NCI-H187 (cell line): ENCODE measurements at places on chromosomes 4 and X.

GRCh38 chr4:2470791-2471190 lies 1.9 kb downstream of the RNF4 start:
- no peak for DNase-seq

GRCh38 chrX:33987458-33987857 lies 144.7 kb downstream of the FAM47A start:
- DNase-seq: no peak

DNA sequence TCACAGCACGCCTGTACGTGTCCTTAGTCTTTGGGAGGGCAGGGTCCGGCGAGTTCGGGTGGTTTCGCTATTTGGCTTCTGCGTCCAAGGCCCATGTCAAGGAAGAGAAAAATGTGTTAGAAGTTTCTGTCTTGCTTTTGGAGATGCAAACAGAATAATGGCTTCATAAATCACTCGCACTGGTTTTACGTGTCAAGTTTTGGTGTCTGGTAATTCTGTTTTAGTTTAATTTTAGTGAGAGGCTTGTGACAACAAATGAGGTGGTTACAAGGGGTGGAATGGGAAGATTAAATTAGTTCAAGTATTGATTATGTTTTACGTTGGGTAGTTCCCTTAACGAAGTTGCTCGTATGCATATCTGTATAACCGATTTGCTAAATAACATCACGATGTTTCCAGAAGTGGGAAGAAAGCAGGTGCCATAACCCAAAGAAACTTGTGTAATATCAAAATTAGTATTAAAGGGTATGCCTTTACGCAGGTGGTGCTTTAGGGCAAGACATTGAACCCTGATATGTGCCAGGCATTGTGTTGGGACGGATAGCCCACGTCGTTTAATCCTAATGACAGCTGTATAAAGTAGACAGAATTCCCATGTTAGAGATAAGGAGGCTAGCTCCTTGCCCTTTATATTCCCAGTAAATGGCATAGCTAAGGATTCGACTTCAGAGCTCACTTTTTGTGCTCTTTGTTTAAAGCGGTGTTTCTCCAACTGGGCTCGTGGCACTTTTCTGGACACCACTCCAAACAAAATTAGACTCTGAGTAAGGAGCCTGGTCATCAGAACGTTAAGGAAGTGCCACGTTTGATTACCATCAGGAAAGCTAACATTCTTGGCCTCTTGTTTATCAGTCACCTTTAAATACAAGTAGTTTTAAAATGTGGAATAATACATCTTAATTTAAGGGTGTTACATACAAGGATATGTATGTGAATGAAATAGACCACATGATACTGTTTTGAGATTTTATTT lies 843 bp downstream of the RPL34 start:
- no peak for DNase-seq

- DNase-seq: no peak
Measured at GRCh38 chrX:40104985-40105834, 7.5 kb upstream of the BCOR start.

DNA sequence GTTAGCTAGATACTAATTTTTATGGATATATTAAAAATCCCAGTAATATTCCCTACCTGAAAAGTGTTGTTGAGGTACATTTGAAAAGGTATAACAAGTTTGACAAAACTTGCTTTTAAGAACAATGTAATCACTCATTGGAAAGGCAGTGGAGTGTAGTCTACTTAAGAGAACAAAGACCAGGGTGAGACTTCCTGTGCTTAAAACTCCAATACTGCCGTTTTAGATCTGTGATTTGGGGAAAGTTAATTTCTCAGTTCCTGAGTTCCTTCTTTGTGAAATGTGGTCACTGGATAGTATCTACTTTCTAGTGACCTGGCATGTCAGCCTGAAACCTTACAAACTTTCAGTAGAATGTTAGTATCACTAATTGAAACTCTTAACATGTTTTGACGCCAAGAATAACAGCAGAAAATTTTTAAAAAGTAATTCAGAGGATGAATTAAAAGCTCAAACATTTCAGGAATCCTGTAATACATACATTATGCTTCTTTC lies 56.8 kb downstream of the PCDH7 start:
- no peak for DNase-seq

DNA sequence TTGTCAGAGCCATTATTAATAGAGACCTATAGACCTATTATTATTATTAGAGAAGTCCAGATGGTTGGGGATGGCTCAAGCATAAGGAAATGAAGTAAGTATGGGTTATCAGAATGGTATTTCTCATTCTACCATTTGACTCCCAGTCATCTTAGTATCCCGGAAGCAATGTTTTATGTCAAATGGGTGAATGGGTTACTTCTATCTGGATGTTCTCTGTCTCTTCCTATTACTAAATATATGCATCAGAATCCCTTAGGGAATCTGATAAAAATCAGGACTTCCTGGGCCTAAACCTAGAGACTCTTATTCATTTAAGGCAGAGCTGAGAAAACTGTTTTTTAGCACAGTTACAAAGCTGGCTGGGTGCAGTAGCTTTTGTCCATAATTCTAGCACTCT lies 149.9 kb downstream of the SLC10A7 start:
- DNase-seq: no peak

- DNase-seq: no peak
Measured at GRCh38 chr4:177052211-177052934, 257.3 kb upstream of the NEIL3 start.

GRCh38 chr4:100492129-100492528 lies 25.7 kb downstream of the EMCN start:
- no peak for DNase-seq

DNA sequence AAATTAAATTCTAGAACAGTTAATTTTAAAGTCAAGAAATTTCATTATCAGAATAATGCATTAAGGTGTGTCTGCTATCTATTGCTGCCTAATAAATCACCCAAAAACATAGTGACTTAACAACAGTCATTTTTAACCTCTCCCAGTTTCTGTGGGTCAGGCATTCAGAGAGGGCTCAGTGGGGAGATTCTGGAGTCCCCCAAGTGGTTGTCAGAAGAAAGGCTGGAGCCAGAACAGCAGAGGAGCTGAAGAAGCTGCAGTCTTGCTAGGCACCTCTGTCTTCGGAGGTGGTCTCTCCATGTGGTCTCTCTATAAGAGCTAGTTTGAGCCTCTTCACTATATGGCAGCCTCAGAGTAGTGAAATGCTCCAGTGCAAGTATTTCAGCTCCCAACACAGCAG lies 9.3 kb upstream of the HOPX start:
- no peak for DNase-seq

- no peak for DNase-seq
Measured at GRCh38 chr4:149017002-149017734, 575.0 kb upstream of the NR3C2 start.
